T-helper 2 cell (primary cell): ENCODE measurements at places on chromosomes 3 and 15.

- DNase-seq = no peak
Measured at GRCh38 chr3:165748094-165748493, 89.1 kb downstream of the BCHE start.

GRCh38 chr3:11727207-11727606, 83.5 kb upstream of the VGLL4 start:
- DNase-seq = no peak

- DNase-seq = no peak
Measured at GRCh38 chr15:57423599-57424140, 47.4 kb downstream of the CGNL1 start.

DNA sequence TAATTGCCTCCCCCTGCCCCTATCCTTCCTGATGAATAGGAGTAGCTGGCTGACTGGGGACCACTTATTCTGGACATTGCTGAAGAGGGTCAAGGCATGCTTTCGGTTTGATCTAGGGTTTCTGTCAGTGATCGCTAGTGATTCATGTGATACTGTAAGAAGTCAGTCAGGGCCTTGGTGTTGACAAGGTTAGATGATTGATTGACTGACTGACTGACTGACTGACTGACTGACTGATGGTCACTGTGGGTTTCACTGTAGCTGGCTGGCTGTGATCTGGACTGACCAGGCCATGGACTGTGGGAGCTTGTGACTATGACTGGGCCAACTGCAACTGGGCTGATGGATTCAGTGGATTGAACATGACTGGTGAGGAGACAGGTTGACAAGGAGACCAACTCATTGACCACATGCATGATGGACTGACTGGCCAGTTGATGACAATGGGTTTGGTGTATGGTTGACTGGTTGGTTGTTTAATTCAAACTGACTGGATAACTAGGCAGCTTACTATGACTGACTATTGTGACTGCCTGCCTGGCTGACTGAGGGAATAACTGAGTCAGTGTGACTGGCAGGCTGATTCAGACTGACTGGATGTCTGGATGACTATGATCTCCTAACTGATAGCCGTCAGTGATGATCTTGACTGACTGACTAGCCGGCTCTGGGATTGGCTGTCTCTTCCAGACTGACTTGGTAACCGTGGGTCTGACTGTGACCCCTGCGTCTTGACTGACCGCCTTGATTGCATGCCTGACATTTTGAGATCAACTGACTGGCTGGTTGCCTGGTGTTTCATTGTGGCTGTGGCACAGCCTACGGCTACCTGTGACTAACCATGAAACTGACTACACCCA, 509.9 kb downstream of the SHQ1 start:
- no peak for DNase-seq

DNA sequence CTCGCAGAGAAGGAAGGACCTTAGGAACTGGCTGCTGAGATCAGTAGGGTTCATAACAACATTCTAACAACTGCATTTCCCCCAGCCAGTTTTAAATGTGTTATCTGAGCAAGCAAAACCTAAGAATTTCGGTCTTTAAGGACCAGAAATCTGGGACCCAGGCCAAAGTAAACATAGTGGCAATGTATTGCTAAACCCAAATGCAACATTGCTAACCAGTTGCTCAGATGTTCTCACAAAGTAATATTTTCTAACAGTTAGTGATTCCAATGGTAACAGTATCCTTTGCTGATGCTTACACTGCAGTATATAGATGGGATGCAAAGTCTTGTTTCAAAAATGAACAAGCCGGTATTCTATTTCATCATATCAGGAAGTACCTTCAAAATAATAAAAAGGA, 254.3 kb downstream of the RYR3 start:
- no peak for DNase-seq

GRCh38 chr3:18630295-18630694, 205.2 kb upstream of the SATB1 start:
- no peak for DNase-seq

DNA sequence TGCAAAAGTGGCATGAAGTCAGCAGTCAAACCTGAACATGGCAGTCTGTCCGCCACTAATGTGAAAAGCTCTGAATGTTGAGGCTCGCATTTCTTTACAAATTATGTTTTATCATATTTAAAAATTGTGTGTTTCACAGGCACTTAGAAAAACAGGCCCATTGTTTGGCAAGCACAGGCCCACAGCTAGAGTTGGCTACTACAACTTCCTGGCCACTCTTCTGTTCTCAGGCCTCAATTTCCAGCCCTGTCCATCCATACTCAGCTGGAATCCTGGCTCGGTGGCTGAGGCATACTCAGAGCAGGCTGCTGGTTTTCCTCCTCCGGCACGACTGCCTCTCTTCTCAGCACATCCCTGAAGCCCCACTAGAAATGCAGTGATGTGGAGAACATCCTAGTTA, 44.3 kb downstream of the C2CD4B start:
- no peak for DNase-seq

GRCh38 chr3:187698499-187699399, 3.6 kb downstream of the RTP2 start:
- DNase-seq = no peak

- no peak for DNase-seq
Measured at GRCh38 chr3:39440316-39440715, 27.2 kb upstream of the MOBP start.

- DNase-seq = no peak
Measured at GRCh38 chr3:29271475-29271874, 9.4 kb upstream of the RBMS3 start.

DNA sequence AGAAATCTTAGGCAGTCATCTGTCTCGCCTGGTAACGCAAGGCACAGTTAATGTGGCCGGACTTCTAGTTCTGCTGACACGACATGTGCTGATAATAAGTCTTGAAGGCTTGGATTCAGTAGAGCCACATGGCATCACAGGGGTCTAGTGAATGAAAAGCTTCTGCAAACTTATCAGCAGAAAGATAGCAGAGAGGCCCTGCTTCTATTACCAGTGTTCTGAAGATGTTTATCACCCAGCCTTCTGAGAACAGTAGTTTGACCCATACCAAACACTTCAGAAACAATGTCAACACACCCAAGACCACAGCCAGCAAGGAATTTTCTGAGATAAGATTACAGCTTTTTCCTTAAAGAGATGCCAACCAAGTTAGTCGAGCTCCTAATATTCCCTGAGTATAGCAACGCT, 102.7 kb upstream of the UMPS start:
- DNase-seq = no peak

- DNase-seq = peak; percentile 60
Measured at GRCh38 chr3:157226173-157226847, 66.4 kb upstream of the CCNL1 start.

GRCh38 chr3:58434511-58434910, 879 bp upstream of the PDHB start:
- no peak for DNase-seq

- DNase-seq = no peak
Measured at GRCh38 chr15:38620851-38621594, 56.4 kb upstream of the RASGRP1 start.

GRCh38 chr3:53194210-53195065, 33.4 kb downstream of the PRKCD start:
- no peak for DNase-seq

GRCh38 chr3:31319332-31319731, 213.4 kb upstream of the STT3B start:
- DNase-seq = no peak

- DNase-seq = no peak
Measured at GRCh38 chr3:157030712-157031111, 129.2 kb downstream of the CCNL1 start.

- peak; percentile 39 for DNase-seq
Measured at GRCh38 chr3:184289426-184289938, 9.6 kb upstream of the PSMD2 start.

GRCh38 chr3:56813653-56813960, 11.9 kb upstream of the ARHGEF3 start:
- no peak for DNase-seq

DNA sequence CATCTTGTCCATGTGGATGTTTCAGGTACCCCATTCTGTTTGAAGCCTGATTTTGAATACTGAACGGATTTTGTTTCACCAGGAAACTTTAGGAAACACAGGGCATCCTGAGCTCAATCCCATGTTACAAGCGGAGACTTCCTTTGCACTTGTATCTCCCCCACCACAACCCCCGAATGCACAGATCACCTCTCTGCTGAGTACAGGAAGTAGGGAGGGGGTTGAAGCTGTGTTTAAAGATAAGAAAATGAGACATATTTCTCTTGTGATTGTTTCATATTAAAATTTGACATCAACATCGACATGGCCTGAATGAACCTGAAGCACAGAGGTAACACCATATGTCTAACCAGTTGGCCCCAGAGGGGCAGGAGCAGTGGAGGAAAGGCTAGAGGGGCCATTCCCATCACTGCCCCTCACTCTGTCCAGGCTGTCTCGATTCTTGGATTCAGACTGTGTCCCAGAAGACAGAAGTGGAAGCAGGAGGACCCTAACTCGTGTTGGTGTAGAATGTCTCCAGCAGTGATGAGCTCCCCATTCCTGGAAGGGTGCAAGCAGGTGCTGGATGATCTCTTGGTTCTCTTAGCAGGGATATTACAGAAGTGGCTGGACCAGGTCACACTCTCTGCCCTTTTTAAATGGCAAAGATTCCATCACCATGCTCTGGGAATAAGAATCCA, 59.6 kb upstream of the IQSEC1 start:
- DNase-seq = no peak

- DNase-seq = no peak
Measured at GRCh38 chr3:7241584-7242302, 380.8 kb downstream of the GRM7 start.

- DNase-seq = no peak
Measured at GRCh38 chr15:77094397-77095030, 23.6 kb upstream of the TSPAN3 start.

GRCh38 chr3:152945556-152945955, 110.6 kb downstream of the P2RY1 start:
- no peak for DNase-seq

- no peak for DNase-seq
Measured at GRCh38 chr3:56459719-56460118, 8.5 kb downstream of the ERC2 start.

- no peak for DNase-seq
Measured at GRCh38 chr3:139473155-139473771, 3.1 kb downstream of the RBP2 start.

- DNase-seq = no peak
Measured at GRCh38 chr3:129345971-129346370, 67.3 kb downstream of the HMCES start.

- DNase-seq = no peak
Measured at GRCh38 chr3:179510496-179510895, 52.2 kb upstream of the ACTL6A start.

- peak; percentile 32 for DNase-seq
Measured at GRCh38 chr15:20340331-20340811, 201.2 kb downstream of the GOLGA6L6 start.

DNA sequence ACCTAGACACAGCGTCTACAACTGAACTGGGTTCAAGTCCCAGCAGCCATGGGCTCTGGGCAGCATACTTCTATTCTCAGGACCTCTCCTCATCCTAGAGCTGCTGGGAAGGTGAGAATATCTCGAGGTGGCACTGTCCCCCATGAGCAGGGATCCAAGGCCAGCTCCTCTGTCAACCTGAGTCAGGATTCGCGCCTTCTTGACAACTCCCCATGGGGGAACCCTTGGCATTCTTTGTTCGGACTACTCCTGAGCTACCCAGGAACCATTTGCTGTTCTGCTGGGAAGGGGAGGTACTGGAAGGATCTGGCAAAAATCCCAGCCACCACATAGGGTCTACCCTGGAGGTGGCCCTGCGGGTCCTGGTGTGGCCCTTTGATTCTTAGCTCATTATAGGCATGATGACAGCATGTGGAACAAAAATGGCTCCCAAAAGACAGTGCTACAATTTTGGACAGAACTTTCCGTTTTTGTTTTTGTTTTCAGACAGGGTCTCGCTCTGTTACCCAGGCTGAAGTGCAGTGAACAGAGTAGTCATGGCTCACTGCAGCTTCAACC, 22.3 kb downstream of the PLXNB1 start:
- no peak for DNase-seq
